ENCODE measurements at places on chromosomes 3 and 15. TPM values are rescaled to one million over a fixed set of nuclear protein-coding genes. Genes with fewer than 3 reads are reported as not detected.

GOLGA8M gene
- 0.22 TPM for polyA plus RNA-seq

EIF4E3 gene
- 2.5 TPM for polyA plus RNA-seq

CLDN16 gene
- polyA plus RNA-seq = 0.04 TPM

GRCh38 chr15:90915216-90915807 lies 12.2 kb downstream of the MAN2A2 start:
- DNase-seq = no peak

GRCh38 chr3:178907081-178907480 lies 164.5 kb downstream of the ZMAT3 start:
- DNase-seq = no peak

- peak; percentile 43 for DNase-seq
These were observed 55.7 kb downstream of the PCCB start for GRCh38 chr3:136305879-136306278.

GRCh38 chr3:76436894-76437293 lies 603.0 kb upstream of the ROBO2 start:
- no peak for DNase-seq
